ENCODE measurements at places on chromosomes 1 and 21. TPM values are rescaled to one million over a fixed set of nuclear protein-coding genes. Genes with fewer than 3 reads are reported as not detected.

Gene CSF3R
- 4.1 TPM for polyA plus RNA-seq

Gene RPL11
- 3,237 TPM for polyA plus RNA-seq

Gene PLPPR4
- polyA plus RNA-seq, result 1.5 TPM

Gene C1orf167
- 0.15 TPM for polyA plus RNA-seq

Gene OR10Z1
- 0.12 TPM for polyA plus RNA-seq

Gene SSU72
- polyA plus RNA-seq, result 79.4 TPM

Gene FALEC
- polyA plus RNA-seq, result 0.31 TPM
